Cortex of kidney (tissue), 1 donor: ENCODE measurements at places on chromosomes 4 and X.

DNA sequence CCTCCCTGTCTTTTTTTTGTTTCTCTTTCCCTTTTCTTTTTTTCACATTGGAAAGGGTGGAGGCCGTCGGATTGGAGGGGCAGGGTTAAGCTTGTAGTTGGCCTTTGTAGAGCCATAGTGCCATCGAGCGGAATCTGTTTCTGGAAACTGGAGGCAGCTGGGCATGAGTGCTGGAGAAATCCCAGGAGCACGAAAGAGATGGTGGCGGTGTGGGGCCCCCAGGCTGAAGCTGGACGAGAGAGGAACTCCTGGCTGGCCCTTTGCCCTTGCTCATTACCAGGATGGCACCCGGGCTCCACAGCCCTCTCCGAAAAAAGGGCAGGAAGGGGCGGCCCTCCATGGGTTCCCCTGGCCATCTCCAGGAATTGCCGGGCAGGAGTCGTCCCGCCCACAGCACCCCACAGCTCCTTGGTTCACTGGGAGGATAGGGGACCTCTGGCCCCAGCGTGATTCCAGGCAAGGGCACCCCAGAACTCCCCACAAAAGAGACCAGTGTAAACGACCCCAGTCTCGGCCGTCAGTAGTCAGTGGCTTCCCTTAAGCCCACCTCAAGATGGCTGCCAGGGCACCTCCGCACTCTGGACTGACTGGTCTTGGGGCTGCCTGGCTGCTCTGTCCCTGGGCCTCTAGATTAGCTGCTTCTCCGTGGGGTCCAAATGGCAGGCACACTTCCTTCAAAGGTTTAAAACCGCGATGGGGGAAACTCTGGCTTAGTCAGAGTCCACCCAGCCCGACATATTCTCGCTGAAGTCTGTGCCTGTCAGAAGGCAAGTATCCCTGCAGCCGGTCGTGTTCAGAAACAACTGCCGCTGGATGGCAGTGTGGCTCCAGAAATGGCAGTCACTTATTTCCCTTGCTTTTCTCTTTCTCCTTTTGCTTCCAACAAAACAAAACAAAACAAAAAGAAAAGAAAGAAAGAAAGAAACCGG lies 74.1 kb downstream of the NBDY start:
- DNase-seq, result no peak

GRCh38 chr4:65617416-65617815 lies 52.9 kb downstream of the EPHA5 start:
- DNase-seq, result no peak

- DNase-seq, result no peak
Observed at GRCh38 chr4:2942037-2942531, 21.1 kb downstream of the NOP14 start.

DNA sequence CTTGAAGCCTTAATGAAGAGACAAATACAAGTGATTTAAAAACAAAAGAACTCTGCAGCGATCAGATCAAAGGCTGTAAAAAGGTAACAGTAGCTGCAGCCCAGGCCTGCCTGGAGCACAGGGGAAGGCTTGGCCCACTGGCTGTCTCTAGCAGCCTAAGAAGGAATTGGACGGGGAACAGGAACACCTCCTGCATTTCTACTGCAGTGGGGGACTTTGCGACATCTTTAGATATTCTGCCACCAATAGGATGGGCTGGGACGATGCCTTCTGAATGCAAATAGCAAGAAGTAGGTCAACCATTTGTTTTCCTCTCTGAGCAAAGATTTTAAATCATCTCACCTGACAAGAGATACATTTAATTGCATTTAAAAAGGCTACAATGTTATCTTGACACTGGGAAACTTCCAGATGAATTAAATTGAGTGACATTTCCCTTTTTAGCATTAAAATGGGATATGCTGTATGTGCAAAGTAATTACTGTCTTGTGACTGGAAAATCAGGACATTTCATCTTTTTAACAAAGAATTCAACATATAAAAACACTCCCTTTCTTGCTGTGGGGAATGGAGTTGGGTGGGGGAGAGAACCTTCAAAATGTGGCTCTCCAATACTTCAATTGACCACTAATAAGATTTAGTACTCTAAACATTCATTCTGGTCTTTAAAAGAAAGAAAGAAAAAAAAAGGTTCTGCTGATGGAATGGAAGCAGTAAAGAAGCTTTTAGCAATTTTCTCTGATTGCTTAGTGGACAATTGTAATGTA lies 70.0 kb downstream of the NYX start:
- no peak for DNase-seq

GRCh38 chr4:24565054-24565453 lies 19.3 kb downstream of the DHX15 start:
- DNase-seq, result no peak

GRCh38 chr4:72938516-72938915 lies 131.0 kb downstream of the COX18 start:
- no peak for DNase-seq

DNA sequence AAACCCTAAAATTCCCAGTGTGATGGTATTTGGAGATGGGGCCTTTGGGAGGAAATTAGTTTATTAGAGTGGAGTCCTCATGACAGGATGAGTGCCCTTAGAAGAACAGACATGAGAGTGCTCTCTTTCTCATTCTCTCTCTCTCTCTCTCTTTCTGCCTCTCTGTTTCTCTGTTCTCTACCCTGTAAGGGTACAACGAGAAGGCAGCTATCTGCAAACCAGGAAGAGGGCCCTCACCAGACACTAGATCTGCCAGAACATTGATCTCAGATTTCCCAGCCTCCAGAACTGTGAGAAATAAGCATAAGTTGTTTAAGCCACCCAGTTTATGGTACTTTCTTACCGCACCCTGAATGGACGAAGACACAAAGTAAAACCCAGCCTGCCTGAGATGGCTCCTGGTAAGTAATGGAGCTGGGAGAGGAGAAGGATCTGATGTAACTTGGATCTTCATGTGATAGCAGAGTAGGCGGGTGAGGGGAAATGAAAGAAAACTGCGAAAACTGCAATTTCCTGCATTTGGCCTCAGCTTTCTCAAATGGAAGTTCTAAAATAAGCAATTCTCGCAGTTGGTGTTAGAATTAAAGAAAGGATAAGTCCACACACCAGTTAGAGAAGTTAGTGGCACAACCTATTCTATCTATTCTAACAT lies 8.7 kb upstream of the CDS1 start:
- DNase-seq, result no peak

DNA sequence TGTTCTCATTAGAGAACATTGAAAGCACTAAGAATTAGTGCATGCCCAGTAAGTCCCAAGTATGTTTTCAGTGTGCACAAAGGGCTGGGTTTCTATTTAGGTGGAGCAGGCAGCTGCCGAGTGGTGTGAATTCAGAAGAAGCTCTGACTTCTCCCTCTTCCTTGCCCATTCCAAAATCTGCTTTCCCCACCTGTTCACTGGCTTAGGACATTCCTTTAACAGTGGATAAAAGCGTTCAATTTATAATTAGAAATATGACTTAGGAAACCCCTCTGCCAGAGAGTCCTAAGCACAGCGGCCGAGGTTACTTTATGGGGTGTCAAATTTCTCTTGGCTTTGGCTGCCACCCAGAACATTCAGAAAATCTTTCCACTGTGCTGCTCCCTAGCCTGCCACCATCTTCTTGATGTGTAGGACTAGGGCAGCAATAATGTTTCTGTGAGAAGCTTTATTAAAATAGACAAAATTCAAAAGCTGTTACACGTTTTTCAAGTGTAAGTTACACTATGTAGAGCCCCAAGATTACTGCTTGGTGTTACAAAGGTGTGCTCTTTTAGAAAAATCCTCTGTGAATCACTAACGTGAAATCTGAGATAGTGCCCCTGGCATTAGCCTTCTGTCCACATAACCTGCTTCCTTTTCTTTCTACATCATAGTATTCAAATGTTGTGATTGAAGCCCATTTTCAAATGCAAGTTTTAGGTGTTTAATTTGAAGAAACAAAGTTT lies 191.6 kb upstream of the ANKRD50 start:
- no peak for DNase-seq

DNA sequence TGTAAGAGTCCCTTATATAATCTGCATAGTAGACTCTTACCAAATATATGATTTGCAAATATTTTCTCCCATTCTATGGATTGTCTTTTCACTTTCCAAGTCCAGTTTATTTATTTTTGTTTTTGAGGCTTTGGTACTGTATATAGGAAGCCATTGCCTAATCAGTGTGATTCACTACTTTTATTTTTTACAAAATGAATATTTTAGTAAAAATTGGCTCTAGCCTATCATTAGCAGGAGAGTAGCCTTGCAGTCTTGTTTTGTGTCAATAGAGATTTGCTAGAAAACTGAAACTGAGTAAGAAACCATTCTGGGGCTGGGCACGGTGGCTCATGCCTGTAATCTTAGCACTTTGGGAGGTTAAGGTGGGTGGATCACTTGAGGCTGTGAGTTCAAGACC lies 199.9 kb upstream of the MAB21L2 start:
- DNase-seq, result no peak

GRCh38 chr4:28435314-28435713 lies 1574.7 kb downstream of the STIM2 start:
- no peak for DNase-seq

DNA sequence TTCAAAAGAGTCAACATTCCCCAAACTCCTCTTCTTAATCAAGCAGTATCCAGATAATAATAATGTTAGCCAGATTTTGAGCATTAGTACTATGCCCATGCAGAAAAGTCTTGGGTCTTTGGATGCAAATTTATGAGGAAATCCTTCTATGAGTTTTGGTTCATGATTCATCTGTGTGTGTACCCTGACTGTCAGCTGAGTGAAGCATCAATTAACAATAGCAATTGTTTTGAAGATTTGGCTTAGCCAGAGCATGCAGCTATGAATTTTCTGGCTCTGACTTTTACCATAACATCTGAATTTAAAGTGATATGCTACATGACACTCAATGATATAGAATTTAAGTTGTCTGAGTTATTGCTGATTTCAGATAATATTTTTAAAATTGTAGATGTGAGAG lies 145.8 kb downstream of the KLHL4 start:
- no peak for DNase-seq

GRCh38 chr4:83599183-83599582 lies 63.3 kb downstream of the GPAT3 start:
- DNase-seq, result no peak

- DNase-seq, result no peak
Observed at GRCh38 chr4:48403779-48404178, 62.5 kb downstream of the SLAIN2 start.

DNA sequence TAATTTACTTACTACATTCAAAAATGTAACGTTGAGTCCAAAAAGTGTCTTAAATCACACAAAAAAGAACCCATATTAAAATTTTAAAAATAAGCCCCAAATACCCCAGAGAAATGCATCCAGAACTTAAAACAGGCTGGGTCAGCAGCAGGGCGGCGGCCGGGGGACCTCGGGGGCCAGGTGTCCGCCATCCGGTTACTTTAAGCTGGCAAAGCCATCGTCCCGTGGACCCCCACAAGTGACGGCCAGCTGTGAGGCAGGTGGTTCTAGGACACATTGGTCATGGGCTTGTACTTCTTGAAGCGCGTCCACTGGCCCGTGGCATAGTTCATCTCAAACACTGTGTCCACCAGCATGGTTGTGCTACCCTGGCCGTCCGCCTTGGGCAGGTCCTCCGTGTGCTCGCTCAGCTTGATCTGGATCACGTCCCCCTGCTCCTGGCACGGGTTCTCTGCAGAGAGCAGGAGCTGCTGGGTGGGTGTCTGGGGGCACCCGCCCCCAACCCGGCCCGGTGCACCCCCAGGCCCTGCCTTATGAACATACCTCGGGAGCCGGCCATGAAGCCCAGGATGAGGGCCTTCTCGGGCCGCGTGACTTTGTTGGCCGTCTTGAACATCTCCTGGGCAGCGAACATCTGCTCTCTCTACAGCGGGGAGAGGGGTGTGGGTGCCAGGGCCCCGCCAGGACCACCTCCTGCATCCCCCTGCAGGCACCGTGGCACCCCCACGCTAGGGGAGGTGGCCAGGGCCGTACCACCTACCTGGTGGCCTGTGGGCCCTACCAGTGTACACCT lies 25.5 kb downstream of the NELFA start:
- DNase-seq, result no peak

DNA sequence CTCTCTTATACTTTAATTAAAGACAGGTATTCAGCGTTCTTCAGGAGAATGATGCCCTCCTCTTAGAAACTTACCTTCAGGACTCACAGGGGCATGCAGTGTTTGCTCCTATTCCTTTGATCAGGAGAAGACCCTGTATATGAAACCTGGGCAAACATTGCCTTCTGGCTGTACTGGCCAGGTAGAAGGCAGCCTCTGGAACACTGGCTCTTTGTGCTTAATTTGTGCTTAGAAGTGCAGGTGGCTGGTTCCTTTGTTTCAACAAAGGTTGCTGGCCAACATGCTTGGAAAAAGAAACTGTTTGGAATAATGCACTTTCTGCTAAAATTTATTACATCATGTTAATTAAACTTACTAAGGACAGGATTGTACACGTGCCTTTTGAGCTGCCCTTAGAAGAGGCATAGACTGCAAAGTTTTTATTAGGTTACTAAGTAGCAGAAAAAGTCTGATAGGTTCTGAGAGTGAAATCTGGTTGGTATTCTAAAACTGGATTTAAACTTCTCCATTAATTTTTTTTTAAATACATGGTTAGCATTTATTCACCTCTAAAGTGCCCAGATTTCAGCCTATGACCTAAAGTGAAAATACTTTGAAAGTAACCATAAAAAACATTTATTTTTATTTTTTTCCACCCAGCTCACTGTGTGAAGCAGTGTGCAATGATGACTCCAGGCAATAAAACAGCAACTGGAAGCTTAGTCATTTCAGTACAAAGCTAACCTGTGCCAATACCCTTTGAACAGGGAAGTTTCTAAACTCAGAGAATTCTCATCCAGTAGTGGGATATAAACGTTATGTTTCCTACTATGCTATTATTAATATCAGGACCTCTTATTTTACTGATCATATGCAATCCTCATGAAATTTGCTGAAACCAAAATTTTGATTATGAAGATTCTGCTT lies 11.3 kb downstream of the RASSF6 start:
- no peak for DNase-seq

GRCh38 chr4:139808808-139809756 lies 143.5 kb downstream of the MGST2 start:
- DNase-seq, result no peak

- DNase-seq, result no peak
Observed at GRCh38 chr4:124803026-124803425, 90.5 kb upstream of the ANKRD50 start.

DNA sequence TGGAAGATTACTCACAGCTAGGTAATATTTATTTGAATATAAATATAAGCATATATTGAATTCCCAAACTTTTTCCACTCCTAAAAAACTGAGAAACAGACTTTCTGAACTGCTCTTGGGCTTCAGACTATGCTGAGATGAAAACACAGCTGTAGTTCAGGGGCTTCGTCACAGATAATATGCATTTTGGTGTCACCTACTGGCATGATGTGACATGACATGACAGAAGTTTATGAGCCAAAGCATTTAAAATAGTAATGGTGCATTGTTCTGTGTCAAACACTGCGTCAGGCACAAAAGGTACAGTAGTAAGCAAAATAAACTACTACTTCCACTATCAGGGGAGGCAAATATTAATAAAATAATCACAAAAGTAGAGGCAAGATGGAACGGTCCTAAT lies 171.3 kb downstream of the BTC start:
- DNase-seq, result no peak

GRCh38 chr4:17284323-17285175 lies 227.3 kb downstream of the QDPR start:
- DNase-seq, result no peak
